ENCODE measurements at places on chromosomes 6 and 20. TPM values are rescaled to one million over a fixed set of nuclear protein-coding genes. Genes with fewer than 3 reads are reported as not detected.

The FILIP1 gene
- total RNA-seq: 17.4 TPM

The FAM217A gene
- total RNA-seq: not detected

The CALHM4 gene
- not detected for total RNA-seq

The TP53TG5 gene
- not detected for total RNA-seq

The WFDC5 gene
- total RNA-seq: 1.6 TPM

The TMEM244 gene
- not detected for total RNA-seq

The BPIFB3 gene
- not detected for total RNA-seq

The MDFI gene
- total RNA-seq: 10.6 TPM

The KIF25 gene
- total RNA-seq: 0.56 TPM

The ILRUN gene
- 90.3 TPM for total RNA-seq

The SAMD10 gene
- 3.6 TPM for total RNA-seq

The ISM1 gene
- 8.4 TPM for total RNA-seq

The ADGRF4 gene
- total RNA-seq: not detected

The MUC21 gene
- total RNA-seq: 3.8 TPM

The TNXB gene
- total RNA-seq: 120 TPM

The BMP6 gene
- total RNA-seq: 6.6 TPM

The LPIN3 gene
- 16.3 TPM for total RNA-seq

The RSPH4A gene
- 5.6 TPM for total RNA-seq

The PNISR gene
- 109 TPM for total RNA-seq

The UBE2C gene
- total RNA-seq: 3.5 TPM

The PARD6B gene
- total RNA-seq: 32.5 TPM

The RAD21L1 gene
- not detected for total RNA-seq

The MKKS gene
- 16.8 TPM for total RNA-seq

The SAMD3 gene
- 5.5 TPM for total RNA-seq

The TREML2 gene
- 1.4 TPM for total RNA-seq

The CEP250 gene
- 30.7 TPM for total RNA-seq
